ENCODE measurements at places on chromosomes 11 and 22.

DNA sequence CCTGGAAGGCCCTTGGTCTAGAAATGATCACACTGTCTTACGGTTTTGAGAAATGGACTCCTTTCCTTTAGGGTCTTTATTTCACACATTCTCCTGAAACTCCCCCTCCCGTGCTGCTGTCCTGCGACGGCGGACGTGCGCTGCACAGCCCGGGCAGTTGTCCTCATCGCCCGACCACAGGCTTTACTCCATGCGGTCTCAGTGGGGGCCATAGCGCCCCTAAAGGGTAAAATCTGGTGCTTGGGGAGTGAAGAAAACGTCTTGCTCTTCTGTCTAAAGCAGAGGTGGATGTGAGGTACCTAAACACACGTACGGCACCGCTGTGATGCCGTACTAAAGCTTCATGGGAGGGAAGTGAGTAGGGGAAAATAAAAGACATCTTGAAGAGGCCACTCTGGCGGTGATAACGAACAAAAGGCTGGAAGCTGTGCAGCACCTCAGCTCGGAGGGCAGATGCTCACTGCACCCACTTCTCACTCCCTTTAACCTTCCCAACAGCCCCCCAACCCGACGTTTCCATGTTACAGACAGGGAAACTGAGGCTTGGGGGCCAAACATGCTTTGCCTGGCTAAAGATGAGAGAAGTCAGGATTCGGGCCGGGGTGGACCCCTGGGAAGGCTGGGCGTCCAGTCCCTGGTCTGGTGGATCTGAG, 22.6 kb downstream of the MPPED1 start:
- DNase-seq: no peak

GRCh38 chr11:94934362-94934761, 39.0 kb downstream of the CWC15 start:
- no peak for DNase-seq

- DNase-seq: no peak
Measured at GRCh38 chr22:27164781-27165503, 507.6 kb downstream of the MIAT start.

DNA sequence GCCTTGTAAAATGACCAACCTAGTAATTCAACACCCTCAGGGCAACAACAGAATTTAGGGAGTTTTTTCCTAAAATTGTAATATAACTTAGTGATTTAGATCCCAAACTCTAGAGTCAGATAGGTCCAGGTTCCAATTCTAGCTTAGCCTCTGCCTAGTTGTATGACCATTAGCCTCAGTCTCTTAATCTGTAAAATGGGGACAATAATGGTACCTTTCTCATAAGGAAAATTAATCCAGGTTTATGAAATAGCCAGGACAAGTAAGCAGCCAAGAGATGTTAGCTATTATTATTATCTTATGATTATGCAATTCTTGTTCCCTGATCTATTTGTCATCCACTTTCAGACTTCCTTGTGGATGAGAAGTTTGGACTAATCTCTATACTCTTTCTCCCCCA, 4.1 kb downstream of the TFIP11 start:
- no peak for DNase-seq

GRCh38 chr22:49975543-49976389, 15.2 kb downstream of the PIM3 start:
- DNase-seq: peak; percentile 63

DNA sequence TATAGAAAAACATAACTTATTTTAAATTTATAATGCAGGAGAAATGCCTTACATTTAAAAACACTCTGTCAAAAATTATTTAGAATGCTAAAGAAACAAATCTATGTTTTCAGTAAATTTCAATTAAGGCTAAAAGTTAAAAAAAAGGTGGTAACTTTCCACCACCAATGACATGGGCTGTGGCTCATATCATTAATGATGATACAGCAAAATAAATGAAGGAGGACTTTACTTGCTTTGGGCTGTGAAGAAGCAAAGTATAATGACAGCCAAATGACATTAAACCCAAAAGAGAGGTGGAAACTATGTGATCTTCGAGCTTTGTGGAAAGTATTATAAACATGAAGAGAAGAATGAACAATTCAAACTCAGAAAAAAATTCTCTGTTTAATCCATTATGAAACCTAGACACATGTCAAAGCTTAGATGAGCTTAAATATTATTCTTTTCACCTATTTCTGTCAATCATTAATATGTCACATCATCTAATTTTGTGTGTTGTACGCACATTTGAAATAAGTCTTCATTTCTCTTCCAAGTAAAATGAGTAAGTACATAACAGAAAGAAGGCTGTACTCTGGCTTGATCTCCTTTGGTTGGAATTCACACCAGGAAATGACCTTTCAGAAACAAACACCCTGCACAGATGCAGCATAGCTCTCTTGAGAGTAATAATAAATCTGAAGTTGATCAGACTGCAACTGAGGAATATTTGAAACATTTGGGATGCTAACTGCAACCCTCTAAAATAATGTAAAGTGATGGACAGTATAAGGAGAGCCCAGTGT, 265.8 kb downstream of the TTC28 start:
- no peak for DNase-seq

- DNase-seq: no peak
Measured at GRCh38 chr11:69696749-69697468, 6.9 kb downstream of the FGF19 start.

DNA sequence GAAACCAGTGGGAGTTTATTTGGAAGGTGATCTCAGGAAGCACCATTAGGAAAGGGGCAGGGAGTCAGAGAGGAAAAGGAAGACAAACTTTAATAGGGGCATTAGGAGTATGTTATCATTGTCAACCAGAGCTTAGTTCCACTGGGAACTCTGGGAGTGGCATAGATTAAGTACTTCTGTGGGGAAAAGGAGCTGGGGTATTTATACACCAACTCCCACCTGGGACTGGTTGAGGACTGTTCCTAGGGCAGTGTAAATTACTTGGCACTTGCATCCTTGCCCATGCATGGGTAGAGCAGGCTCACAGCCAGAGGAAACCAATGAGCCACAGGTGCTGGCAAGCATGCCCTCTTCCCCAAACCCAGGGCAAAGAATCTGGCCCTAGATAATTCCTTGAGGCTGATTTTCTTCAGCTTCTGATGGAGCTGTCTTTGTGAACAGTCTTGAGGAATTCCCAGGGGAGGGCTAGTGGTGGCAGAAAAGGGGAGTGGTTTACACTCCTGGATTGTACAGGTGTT, 541.2 kb downstream of the MIAT start:
- DNase-seq: no peak

DNA sequence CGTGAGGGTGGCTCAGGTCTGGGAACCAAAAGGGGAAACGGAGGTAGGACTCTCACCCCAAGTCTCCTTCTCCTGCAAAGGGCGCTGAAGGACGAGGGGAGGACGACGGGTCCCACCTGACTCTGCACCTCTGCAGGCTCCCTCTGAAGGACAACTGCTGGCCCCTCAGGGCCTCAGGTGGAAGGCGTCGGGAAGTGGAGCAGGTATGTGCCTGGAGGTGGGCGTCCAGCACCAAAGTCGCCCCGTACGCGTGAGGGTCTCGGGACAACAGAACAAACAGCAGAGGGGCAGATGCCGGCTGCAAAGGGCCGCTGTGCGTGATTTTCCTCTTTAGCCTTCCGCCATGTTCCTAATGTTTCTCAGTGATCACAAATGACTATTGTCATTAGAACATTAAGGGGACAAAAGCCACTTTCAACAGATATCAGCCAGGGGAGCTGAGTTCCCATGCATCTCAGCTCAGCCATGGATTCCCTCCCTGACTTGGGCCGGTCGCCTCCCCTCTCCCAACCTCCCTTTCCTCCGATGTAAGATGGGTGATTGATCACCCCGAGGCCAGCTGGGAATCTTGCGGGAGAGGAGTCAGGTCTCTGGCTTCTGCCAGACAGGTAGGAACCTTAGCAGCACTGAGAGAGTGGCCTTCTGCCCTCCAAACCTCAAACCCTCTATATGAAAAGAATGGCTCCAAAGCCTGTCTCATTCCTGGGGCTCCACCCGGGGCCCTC, 836 bp downstream of the SLC16A8 start:
- DNase-seq: no peak

GRCh38 chr11:35938231-35938630, 5.6 kb upstream of the LDLRAD3 start:
- no peak for DNase-seq

DNA sequence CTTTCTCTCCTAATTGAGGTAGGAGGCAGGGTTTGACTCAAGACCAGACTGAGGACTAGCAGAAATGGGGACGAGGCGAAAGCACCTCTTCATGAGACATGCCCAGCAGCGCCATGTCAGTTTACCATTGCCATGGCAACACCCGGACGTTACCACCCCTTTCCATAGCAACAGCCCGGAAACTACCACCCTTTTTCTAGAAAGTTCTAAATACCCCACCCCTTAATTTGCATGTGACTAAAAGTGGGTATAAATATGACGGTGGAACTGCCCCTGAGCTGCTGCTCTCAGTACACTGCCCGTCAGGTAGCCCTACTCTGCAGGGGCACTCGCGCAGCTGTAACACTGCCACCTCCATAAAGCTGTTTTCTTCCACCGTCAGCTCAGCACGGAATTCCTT, 5.9 kb upstream of the RAC2 start:
- no peak for DNase-seq

DNA sequence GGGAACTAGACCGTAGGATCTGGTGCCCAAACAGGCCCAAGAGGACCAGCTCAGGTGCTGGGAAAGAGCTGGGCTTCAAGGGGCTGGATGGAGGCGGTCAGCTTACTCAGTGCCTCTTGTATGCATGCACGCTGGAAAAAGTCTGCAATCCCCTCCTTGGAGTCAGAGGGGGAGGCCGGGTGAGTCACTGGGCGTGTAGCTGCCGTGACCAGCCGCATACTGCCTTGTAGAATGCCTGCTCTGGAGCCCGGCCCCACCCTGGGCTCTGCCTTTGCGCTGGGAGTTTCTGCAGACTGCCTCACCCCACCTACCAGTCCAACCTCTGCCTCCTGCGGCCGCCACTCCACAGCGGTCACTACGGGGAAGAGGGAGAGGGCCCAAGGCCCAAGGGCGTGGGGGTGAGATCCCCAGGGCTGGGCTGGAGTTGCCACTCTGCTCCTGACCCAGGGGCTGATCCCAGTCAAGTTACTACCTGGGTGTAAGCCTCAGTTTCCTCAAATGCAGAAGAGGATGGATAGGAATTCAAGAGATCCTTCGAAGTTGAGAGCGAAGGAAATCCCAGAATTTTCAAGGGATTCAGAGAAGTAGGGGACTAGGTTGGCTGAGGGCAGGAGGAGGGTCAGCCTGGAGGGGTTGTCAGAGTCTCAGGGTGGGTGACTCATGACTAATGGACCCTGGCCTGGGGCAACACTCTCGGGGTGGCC, 4.2 kb downstream of the MRGPRF start:
- peak; percentile 85 for DNase-seq

DNA sequence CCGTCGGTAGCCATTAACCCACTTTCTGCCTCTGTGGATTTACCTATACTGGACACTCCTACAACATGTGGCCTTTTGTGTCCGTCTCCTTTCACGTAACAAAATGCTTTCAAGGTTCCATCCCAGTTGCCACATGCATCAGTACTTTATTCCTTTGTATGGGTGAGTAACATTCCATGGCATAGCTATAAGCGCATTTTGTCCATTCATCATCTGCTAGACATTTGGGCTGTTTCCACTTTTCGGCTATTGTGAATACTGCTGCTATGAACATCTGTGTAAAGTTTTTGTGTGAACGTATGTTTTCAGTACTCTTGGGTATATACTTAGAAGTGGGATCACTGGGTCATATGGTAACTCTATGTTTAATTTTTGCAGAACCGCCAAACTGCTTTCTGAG, 257.2 kb downstream of the ST3GAL4 start:
- no peak for DNase-seq

GRCh38 chr22:43001271-43002201, 13.4 kb downstream of the PACSIN2 start:
- DNase-seq: no peak

DNA sequence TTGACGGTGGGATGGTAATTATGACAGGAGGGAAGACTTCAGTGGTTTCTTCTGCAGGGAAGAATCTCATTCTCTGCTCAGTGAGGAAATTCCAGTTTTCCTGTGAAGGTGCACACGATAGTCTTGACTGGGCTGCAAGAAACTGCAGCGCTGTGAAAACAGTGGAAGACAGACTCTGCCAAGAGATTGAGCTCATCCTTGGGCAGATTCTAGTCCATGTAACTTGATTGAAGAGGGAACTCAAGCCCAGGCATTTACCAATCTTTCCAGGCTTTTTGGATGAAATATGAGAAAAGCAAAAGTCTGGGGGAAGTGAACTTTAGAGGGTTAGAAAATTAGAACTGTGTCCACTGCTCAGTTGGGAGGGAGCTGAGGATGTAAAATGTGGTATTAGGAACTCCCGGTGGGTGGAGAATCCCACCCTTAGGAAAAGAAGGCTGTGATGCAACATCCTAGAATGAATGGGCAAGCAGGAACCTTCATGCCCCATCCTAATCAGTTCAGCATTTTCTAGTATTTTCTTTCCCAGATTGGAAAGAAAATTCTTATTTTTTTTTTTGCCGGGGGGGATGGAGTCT, 212.6 kb downstream of the DBX1 start:
- no peak for DNase-seq

DNA sequence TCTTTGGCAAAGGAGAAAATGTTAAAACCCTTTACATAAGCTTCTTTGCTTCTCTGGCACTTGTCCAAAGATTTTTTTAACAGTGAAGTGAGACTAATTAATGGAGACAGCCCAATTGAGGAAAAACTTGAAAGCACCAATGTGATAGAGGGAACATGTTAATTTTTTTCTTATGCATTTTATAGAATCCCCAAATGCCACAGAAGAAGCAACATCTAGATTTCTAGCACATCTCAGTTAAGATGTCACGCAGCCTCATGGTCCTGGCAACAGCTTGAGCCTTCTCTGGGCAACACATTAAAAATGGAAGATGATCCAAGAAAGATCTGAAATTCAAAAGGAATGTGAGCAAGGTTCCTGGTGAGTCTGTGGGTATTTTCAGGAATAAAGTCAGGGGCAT, 48.5 kb downstream of the PACSIN2 start:
- no peak for DNase-seq

DNA sequence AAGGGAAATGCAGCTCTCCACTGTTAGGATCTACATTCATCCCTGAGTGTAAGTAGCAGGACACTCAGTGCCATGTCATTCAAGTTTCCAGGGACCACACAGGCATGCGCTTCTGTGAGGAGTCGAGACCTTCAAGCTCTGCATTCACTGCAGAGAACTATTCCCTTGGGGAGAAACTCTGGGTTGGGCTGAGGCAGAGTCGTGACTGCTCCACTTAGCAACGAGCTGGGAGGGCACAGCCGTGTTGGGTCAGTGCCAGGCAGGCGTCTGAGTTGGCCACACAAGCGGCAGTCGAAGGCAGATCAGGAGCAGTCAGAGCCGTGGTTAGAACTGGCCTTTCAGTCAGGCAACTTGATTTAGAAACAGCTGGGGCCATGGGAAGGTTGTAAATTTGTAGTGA, 14.7 kb downstream of the MPEG1 start:
- DNase-seq: no peak

DNA sequence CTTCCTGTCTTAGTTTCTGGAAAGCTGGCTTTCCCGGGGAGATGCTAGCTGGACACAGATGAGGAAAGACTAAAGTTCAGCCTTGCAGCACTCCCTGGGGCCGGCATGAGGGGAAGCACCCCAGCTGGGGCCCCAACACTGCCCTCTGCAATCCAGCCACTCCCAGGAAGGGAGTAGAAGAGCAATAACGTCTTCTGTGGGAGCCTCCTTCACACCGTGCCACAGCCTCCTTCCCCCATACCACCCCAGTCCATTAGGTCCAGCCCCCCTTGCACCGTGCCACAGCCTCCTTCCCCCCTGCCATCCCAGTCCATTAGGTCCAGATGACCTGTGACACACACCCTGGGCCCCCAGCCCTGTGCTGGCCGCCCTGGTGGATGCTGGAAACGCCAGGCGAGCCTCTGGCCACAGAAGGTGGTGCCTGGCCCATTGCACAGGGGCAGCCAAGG, 44.1 kb upstream of the PRDM11 start:
- DNase-seq: no peak

- no peak for DNase-seq
Measured at GRCh38 chr11:94424662-94425061, 23.4 kb upstream of the GPR83 start.

Data from mucosa of descending colon (tissue), 3 donors.